ELF-1 (cell line): ENCODE measurements at places on chromosomes 2 and 18.
A peak's percentile ranks its signal among the peaks of the same experiment; 100 is the strongest.

GRCh38 chr2:196249171-196249570 is 77.8 kb upstream of the STK17B start:
- DNase-seq, result no peak

GRCh38 chr2:143468341-143468888 is 339.2 kb downstream of the ARHGAP15 start:
- DNase-seq, result no peak

GRCh38 chr2:160271171-160272086 is 71.4 kb upstream of the ITGB6 start:
- peak; percentile 71 for DNase-seq

DNA sequence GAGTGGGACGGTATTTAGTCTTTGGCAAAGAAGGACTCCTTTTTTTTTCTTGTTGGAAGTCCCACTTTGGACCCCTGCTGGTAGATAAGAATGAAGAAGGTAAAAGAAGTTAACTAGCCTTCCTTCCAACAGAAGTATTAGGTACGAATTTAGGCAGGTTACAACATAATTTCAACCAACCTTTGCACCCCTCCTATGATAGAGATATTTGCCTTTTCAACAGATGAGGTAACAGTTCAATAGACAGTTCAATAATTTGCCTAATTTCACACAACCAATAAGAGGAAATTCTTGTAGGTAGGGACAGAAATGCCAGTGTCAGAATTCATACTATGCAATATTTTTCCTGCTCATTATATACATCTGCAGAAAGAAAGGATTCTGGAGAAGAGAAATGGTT is 100.8 kb downstream of the CCDC141 start:
- DNase-seq, result no peak
